ENCODE measurements at places on chromosomes 3 and 15. TPM values are rescaled to one million over a fixed set of nuclear protein-coding genes. Genes with fewer than 3 reads are reported as not detected.

DNA sequence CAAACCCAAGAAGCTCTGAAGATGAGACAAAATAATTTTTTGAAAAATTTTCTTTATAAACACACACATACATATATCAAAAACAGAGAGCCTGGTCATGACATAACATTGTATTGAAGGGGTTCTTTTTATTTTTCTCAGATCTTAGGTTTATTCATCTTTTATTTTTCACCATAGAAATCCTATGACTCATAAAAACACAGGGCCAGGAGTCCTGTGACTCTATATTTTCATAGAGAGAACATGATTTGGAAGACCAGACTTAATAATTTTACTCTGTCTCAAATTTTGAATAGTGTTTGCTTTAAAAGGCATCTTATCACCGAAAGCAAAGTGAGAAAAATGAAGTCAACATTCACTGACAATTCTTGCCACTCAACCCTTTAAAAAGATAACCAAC is 57.7 kb downstream of the SUCNR1 start:
- DNase-seq, result no peak

DNA sequence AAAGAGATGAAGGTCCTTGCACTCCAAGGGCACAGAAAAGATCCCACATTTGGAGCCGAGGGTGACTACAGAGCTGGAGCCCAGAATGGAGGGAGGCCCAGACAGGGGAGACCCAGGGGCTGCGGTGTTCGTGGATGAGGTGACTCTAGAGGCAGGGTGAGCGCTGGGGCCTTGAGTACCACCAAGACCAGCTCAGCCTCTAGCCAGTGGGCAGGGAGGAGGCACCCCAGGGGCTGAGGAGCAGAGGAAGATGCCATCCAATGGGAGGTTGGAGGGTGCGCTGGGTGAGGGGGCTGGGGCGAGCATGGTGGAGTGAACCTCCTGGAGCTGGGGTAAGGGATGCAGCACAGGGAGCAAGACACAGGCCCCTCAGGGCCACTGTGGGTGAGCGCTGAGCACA is 13.3 kb downstream of the RRP9 start:
- no peak for DNase-seq

Gene GABRG3
- total RNA-seq, result 1.7 TPM

Gene GRK7
- total RNA-seq, result not detected

Gene SLC38A3
- total RNA-seq, result 0.77 TPM

GRCh38 chr3:74273091-74273490 is 341.4 kb downstream of the CNTN3 start:
- no peak for DNase-seq

Gene KBTBD8
- total RNA-seq, result 5.6 TPM

Gene TGM5
- total RNA-seq, result not detected

- DNase-seq, result no peak
Measured at GRCh38 chr3:113287111-113287802, 75.9 kb downstream of the BOC start.

Gene GP5
- total RNA-seq, result 0.03 TPM

GRCh38 chr3:97102641-97103040 is 288.2 kb downstream of the EPHA6 start:
- DNase-seq, result no peak

DNA sequence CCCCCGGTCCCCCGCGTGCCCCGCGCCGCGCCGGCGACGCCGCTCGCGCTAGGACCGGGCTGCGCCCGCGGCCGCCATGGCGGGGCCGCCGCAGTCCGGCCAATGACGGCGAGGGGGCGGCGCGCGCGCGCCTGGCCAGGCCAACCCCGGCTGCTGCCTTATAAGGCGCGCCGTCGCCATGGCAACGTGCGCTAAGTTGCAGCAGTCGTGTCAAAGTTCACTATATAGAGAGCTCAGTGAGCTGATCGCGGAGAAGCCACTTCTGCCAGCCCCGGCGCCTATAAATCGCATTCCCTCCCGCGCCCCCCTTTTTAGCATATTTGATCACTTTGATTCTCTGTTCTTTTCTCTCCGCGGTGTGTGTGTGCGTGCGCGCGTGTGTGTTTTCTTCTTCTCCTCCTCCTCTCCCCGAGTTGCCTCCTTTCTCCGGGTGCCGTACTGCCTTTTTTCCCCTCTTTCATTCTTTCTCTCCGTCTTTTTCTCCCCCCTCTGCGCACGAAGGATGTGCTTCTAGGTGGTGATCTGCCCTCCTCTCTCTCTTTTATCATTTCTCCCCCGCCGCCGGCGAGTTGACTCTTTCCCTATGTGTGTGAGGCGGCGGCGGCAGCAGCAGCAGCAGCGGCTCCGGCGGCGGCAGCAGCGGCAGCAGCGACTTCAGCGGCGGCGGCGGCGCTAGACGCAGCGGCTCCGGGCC is at the start of gene NR2F2:
Gene NR2F2, plus strand, starts transcription at position 251 of the 694 bp plus-strand sequence. CDS start 1,406 bp downstream, outside the sequence.
- peak; percentile 100 for DNase-seq

Gene PLSCR5
- total RNA-seq, result not detected

DNA sequence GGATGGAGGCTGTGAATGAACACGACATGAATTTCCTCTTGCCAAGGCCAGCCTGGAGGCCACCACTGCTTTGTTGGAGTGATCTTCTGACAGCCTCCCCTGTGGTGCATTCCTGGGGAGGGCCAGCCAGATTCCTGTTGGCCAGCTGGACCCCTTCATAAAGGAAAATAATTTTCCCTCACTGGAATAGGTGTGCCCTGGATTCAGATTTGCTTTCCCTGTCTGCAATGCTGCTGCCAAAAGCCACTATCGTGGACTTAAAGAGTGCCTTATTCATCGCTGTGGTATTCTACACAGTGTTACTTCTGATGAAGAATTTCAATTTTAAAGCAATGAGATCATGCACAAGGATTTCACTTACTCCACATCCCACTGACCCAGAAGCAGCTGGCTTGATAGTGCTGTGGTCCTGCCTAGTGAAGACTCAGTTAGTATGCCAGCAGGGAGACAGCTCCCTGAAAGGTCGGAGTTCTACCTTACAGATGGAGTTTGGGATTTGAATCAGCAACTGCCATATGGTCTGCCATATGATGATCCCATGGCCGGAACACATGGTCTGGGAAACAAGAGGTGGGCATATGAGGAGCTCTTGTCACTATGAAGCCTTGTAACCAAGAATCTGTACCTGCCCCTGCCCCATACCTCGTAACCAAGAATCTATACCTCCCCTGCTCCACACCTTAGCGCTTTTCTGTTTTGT is 145.2 kb downstream of the KLF13 start:
- no peak for DNase-seq

- no peak for DNase-seq
Measured at GRCh38 chr3:193734737-193735366, 141.8 kb downstream of the OPA1 start.

Gene BCL2A1
- total RNA-seq, result not detected

GRCh38 chr15:75731248-75732151 is 18.9 kb upstream of the CSPG4 start:
- no peak for DNase-seq

- DNase-seq, result no peak
Measured at GRCh38 chr3:11377719-11378118, 105.5 kb downstream of the ATG7 start.

Gene ACOX2
- 4.3 TPM for total RNA-seq

- DNase-seq, result no peak
Measured at GRCh38 chr3:100131241-100131640, 16.9 kb upstream of the FILIP1L start.

DNA sequence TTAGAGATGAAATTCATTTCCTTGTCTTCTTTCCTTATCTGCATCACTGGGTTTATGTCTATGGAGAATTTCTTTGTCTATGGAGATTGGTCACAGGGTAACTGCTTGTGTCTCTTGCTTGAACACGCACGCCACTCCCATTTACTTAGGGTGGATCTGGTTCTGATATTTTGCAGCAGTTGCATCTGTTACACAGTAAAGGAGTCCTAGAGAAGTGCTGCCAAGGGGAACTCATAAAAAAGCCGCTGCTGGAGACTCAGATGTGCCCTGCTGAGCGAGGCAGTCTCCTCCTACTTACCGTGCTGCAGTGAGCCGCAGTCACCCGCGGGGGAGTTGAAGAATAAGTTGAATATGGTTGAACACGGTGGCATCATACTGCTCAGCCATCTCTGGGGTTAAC is 105.2 kb upstream of the KLHL25 start:
- DNase-seq, result no peak

- DNase-seq, result no peak
Measured at GRCh38 chr3:153357436-153357835, 195.4 kb downstream of the RAP2B start.

DNA sequence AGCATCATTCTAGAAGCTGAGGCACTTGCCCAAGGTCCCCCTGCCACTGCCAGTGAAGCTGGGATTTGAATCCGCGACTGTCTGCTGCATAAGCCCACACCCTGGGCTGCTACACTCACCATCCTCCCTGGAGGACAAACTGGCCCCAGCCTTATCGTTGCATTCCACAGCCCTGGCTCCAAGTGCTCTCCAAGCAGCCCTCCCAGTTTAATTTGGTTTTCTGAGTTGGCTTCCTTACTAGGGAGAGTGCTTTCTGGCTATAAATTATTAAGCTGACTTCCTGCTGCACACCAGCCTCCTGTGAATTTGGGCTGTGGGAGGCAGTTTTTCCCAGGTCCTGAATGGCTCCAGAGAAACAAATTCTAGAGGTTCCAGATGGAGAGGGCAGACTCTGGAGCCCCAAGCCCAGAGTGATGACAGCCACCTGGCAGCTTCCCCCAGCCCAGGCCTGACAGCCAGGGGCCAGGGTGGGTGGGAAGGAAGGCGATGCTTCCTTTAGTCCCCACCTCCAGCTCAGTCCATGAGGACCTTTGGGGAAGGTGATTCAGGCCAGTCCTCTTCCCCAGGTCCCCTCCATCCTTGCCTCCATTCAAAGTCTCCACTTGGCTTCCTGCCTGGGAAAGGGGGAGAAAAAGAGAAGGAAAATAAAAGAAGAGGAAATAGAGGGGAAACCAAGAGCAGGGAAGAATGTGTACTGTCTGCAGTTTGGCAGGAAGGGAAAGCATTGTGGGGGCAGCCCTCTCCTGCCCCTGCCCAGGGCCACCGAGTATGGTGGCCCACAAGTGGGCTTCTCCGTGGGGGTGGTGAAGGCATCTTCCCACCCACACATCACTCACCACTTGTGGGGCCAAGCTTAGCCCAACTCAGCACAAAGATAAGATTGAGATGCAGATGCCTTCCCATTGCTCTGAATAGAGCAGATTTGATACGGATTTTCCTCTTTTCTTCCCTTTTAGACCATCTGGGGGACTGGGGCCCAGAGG is 69.6 kb downstream of the SEMA5B start:
- DNase-seq, result no peak

- DNase-seq, result no peak
Measured at GRCh38 chr15:60580073-60580472, 101.1 kb upstream of the ICE2 start.

DNA sequence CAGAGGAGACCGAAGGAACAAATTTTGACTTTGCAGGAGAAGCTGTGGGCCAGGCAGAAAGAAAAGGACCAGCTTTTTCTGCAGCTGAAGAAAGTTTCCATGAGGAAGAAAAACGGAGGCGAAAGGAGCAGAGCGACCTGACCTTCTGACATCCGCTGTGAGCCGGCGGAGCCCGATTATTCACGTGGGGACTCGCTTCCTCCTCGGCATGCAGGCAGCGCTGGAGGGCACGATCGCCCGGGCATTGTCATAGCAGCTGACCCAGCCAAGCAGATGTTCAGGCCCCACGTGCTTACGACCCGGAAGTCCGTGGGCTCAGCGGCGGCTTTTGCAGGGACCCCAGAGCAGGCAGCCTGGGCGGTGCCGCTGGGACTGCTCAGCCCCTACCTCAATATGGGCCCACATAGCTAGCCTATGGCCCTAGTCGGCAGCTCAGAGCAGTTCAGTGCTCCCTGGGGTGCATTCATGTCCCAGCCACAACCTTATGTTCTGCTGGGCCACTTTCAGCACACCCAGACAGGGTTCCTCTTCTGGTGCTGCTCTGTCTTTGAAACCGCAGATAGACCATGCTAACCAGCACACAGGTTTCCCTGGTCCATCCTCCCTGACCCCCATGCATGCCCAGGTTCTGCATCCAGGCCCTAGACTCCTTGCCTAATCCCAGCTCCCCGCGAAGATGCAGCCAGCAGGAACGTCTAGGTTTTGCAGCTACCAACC is 10.5 kb upstream of the EIF4A2 start:
- peak; percentile 19 for DNase-seq

Data from neural progenitor cell (in vitro differentiated cells).